ENCODE measurements at places on chromosomes 3 and 15.

DNA sequence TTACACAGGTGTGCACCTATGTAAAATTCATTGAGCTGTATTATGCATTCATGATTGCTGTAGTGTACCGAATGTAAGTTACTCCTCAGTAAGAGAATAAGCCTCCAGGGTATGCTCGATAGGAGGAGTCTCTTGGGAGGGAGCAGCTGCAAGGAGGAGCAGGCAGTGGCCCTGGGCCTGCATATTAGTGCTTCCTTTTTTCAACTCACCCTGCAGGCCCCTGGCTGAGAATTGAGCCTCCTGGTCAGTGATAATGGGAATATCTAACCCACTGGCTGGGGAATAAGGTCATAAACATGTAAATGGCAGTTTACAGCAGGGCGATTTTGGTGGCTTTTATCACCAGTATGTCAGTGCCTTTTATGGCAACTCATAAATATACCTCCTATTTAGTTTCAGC lies 21.7 kb upstream of the SFMBT1 start:
- DNase-seq: no peak

DNA sequence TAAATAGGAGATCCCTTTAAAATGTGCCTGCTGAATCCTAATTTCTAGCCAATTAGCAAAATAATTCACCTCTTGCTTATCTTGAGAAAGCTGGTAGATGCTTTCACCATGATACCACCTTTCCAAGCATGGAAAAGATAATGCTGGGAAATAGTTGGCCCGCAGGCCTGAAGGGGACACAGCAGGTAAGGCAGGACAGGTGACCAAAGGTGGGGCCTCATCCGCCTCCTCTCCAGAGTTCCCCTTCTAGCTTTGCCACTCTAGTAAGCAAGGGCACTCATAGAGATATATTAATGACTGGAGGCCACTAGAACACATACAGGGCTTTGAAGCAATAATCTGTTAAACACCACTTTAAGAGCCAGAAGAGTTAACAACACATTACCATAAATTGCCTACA lies 45.5 kb downstream of the SATB1 start:
- DNase-seq: no peak

DNA sequence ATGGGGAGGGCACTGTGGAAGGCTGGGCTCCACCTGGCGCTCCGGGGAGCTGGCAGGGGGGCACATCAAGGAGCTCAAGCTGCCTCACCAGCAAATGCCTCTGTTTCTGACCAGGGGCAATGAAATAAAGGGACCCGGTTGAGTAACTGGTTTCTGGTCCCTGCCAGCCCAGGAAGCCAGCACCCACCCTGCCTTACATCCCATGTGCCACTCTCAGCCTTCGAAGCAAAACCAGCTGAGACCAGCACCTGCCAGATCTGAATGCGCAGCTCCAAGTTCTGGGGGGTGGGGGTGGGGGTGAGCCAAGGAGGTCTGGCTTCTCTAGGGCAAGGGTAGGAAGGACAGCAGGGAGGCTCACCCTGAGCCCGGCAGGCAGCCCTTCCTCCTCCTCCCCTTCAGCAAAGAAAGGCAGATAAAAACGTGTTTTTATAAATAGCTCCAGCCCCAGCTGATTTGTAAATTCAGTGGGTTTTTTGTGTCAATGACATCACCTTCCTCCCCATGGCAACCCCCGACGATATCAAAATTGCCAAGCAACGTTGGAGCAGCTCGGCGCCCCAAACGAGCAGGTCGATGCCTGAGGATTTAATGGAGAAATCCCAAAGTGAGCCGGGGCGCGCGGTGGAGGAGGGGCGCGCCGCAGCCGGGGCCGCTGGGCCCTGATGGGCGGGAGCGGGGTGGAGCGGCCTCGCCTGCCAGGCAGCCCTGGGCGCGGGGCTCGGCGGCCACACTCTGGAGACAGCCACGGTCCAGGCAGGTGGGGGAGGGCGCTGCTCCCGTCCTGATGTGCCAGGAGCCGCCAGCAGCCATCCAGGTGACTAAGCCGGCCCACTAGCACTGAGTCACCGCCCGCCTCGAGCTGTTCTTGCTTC lies at the start of gene PAK6:
Gene PAK6 (plus strand): TSS at position 532 of the 872 bp plus-strand sequence. CDS start 25,723 bp downstream, outside the sequence.
- no peak for DNase-seq

DNA sequence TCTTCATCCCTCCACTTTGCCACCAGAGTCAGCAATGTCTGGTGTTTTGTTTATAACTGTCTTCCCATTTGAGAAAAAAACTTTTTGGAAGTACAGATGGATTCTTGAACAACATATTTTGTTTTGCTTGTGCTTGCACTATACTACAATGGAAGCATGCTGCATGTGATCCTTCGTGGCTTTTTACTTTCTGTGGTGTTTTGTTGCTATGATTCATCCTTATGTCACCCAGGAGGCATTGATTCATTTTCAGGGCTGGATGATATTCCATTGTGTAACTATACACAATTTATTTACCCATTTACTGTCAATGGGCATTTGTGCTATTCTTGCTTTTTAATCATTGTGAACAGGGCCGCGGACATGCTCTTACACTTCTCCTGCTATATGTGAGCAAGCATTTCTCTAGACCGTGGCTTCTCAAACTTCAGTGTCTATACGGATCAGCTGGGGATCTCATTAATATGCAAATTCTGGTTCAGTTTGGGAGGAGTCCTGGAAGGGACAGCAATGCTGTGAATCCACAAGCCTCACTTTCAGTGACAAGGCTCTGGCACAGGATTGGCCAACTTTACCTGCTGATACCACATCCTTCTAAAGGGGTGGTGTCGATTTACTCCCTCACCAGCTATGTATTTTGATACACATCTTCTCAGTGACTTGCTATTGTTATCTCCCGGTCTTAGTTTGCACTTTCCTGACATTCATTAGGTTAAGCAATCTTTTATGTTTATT lies 65.9 kb downstream of the POLR2M start:
- DNase-seq: no peak

GRCh38 chr3:46462511-46462910 lies 2.2 kb downstream of the LTF start:
- DNase-seq: no peak
